ENCODE measurements at places on chromosomes 16 and 17.

- no peak for DNase-seq
Observed at GRCh38 chr17:49941427-49941826, 27.6 kb upstream of the DLX4 start.

- DNase-seq: no peak
Observed at GRCh38 chr17:50381920-50382319, 8.9 kb downstream of the EME1 start.

GRCh38 chr16:1438229-1439057, 5.9 kb downstream of the CCDC154 start:
- no peak for DNase-seq

DNA sequence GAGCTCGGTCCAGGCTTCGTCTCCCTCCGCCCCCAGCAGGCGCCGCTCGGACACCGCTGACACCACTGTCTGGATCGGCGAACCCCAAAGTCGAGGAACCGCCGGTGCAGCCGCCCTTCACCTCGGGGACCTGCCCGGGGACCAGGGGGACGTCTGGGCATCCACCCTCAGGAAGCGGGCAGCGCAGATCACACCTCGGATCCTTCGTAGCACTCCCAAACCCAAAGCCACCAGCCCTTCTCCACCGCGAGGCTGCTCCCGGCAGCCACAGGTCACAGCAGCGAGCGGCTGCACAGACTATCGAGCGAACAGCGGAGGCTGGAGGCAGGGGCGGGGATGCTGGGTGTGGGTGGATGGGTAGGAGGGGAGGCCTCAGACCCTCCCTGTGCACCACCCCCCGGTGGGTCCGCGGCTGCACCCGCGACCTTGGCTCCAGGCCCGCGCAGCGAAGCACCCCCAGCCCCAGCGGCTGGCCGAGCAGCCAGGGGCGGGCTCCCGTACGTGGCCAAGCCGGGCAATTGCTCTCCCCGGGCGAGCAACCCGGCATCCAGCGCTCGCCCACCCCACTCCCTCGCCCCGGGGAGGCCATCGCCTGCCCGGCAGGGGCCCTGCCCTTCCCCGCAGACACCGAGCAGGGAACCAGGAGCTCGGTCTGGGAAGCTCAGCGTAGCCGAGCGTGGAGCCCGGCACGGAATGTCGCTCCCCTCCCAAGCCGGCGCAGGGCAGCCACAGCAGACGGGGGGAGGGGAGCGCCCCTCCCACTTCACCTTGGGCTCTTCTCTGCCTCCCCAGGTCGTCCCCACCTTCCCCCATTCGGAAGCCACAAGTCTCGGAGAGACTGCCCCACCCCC, 1.0 kb downstream of the SDK2 start:
- no peak for DNase-seq

GRCh38 chr17:68103148-68103547, 67.6 kb downstream of the KPNA2 start:
- no peak for DNase-seq

- no peak for DNase-seq
Observed at GRCh38 chr16:56262148-56262547, 70.9 kb downstream of the GNAO1 start.

GRCh38 chr16:84463221-84463620, 41.2 kb downstream of the MEAK7 start:
- DNase-seq: peak; percentile 48

DNA sequence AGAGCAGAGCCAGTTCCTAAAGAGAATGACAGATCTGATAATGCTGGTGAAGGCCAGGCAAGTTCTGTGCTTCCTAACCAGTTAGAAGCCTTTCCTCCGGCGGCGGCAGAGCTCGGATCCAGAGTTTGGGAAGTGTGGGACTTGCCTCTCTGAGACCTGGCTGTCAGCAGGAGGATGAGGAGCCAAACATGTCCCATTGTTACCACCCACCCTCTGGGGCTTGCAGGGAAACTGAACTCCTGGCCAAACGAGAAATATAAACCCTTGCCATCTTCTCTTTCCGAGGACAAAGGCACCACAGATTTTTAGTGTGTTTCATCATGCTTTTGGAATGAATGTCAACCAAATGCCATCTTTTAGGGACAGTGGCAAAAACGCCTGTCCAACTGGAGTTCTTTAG, 80.2 kb upstream of the SMURF2 start:
- DNase-seq: no peak

DNA sequence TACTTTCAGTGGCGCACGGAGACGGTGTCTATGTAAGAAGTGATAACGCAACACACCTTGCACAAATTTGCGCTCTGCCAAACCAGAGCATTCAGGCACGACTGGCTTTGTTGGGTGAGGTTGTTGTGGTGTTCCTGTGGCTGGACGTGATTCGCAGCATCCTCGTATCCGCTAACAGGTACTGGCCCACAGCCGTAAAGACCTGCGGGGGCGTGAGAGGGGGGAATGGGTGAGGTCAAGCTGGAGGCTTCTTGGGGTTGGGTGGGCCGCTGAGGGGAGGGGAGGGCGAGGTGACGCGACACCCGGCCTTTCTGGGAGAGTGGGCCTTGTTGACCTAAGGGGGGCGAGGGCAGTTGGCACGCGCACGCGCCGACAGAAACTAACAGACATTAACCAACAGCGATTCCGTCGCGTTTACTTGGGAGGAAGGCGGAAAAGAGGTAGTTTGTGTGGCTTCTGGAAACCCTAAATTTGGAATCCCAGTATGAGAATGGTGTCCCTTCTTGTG, 510.9 kb downstream of the KCNJ18 start:
- DNase-seq: peak; percentile 74

DNA sequence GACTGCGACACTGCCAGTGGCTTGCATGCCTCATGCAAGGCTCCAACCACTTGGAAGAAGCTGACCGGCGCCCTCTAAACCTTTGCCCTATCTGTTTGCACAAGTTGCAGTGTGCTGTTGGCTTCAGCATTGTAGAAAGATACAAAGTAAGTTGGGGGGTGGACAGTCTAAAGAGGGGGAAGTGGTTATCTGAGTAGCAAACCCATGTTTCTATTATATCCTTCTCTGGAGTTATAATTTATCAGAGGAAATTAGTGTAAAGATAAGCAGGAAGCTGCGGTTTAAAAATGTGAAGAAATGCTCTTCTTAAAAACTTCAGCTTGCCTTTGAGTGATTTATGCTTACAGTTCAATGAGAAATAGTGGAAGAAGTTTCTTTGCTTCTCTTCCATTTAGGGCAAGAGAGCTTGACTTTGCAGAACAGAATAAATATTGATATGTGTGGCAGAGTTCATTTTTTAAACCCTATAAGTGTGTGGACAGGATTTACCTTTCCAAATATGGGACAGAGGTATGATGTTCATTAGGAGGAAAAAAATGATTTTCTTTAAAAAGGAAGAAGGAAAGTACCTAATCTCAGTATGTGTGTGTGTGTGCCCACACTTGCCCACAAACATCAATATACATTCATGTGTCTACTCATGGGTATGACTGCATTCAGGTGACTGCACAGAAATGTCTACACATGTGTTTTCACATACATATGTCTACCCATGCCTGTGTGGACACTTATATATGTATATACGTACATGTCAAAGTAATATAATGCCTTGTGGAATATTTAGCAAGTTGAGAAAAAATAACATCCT, 8.1 kb downstream of the AMZ2 start:
- DNase-seq: no peak

GRCh38 chr17:59370593-59371299, 39.3 kb downstream of the YPEL2 start:
- DNase-seq: no peak

GRCh38 chr16:31344712-31345111, 10.3 kb upstream of the ITGAX start:
- no peak for DNase-seq

DNA sequence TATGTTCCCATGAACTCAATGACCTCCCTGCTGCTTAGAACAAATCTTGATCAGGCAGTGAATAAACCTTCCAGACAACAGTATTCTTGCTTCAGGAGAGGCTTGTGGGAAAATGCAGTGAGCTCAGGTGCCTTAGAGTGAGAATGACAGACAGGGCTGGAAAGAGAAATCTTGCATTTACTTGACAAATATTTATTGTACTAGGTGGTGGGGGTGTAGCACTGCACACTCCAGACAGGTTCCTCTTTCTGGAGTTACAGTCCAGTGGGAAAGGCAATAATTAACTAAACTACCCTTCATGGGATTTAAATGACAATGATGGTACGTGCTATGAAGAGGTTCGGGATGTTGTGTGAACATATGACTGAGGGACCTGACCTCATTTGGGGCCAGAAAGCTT, 182.9 kb downstream of the SHISA9 start:
- no peak for DNase-seq

Data from osteocyte (in vitro differentiated cells).